Urinary bladder (tissue), 4 donors: ENCODE measurements at places on chromosomes 7 and 10. TPM values are rescaled to one million over a fixed set of nuclear protein-coding genes. Genes with fewer than 3 reads are reported as not detected.

Gene CYP26C1
- not detected for polyA plus RNA-seq

Gene PRF1
- 1.3 TPM for polyA plus RNA-seq

Gene HELLS
- polyA plus RNA-seq: 1.7 TPM

Gene SPDYE1
- not detected for polyA plus RNA-seq

Gene KLF14
- 0.03 TPM for polyA plus RNA-seq

Gene TRPV6
- polyA plus RNA-seq: 0.32 TPM

Gene CYP3A4
- polyA plus RNA-seq: 0.79 TPM

Gene GBX1
- polyA plus RNA-seq: not detected

Gene NEUROD6
- polyA plus RNA-seq: not detected

Gene ZNF33B
- polyA plus RNA-seq: 11.6 TPM

Gene MSS51
- 0.60 TPM for polyA plus RNA-seq

Gene RAPGEF5
- polyA plus RNA-seq: 12.6 TPM

Gene PAPSS2
- polyA plus RNA-seq: 10.2 TPM

Gene SEMA3C
- polyA plus RNA-seq: 62.3 TPM

Gene EGFR
- 16.4 TPM for polyA plus RNA-seq

Gene UPK3BL2
- polyA plus RNA-seq: 15.5 TPM

Gene PPP1R17
- not detected for polyA plus RNA-seq

Gene TWNK
- 7.9 TPM for polyA plus RNA-seq

Gene CFTR
- 0.05 TPM for polyA plus RNA-seq

Gene ITGA8
- polyA plus RNA-seq: 34.0 TPM

Gene SLC29A3
- 8.3 TPM for polyA plus RNA-seq

Gene CHRM2
- polyA plus RNA-seq: 24.1 TPM

Gene CLCN1
- polyA plus RNA-seq: 0.05 TPM

Gene EIF5AL1
- 0.85 TPM for polyA plus RNA-seq

Gene ST8SIA6
- polyA plus RNA-seq: 0.79 TPM

Gene MAPK8
- polyA plus RNA-seq: 23.1 TPM

Gene NPC1L1
- 0.25 TPM for polyA plus RNA-seq

Gene LIPF
- polyA plus RNA-seq: not detected

Gene GPR37
- 4.8 TPM for polyA plus RNA-seq

Gene CYP2W1
- polyA plus RNA-seq: 0.22 TPM

Gene OLAH
- 0.47 TPM for polyA plus RNA-seq

Gene C7orf33
- polyA plus RNA-seq: not detected

Gene SOSTDC1
- polyA plus RNA-seq: 2.3 TPM

Gene MACROH2A2
- 18.4 TPM for polyA plus RNA-seq

Gene ELAPOR2
- polyA plus RNA-seq: 8.0 TPM

Gene SLC18A3
- polyA plus RNA-seq: 0.70 TPM

Gene LBX1
- polyA plus RNA-seq: not detected

Gene LRRC18
- 0.47 TPM for polyA plus RNA-seq

Gene SUGCT
- 3.3 TPM for polyA plus RNA-seq

Gene PLXDC2
- 25.9 TPM for polyA plus RNA-seq

Gene SEC31B
- polyA plus RNA-seq: 5.1 TPM

Gene PALD1
- 5.7 TPM for polyA plus RNA-seq

Gene SFR1
- polyA plus RNA-seq: 6.8 TPM

Gene PLAC9
- 54.3 TPM for polyA plus RNA-seq

Gene TMEM213
- not detected for polyA plus RNA-seq

Gene DOCK4
- 5.9 TPM for polyA plus RNA-seq

Gene HOXA6
- 4.4 TPM for polyA plus RNA-seq

Gene NYAP1
- polyA plus RNA-seq: 1.5 TPM

Gene TACR2
- polyA plus RNA-seq: 121 TPM

Gene PCLO
- 0.57 TPM for polyA plus RNA-seq
